Stimulated activated CD8-positive, alpha-beta memory T cell treated with anti-CD3 and anti-CD28 coated beads, Interleukin-7, amount 100 ng/mL, for 1 hour (primary cell): ENCODE measurements at places on chromosomes 5 and 9.

DNA sequence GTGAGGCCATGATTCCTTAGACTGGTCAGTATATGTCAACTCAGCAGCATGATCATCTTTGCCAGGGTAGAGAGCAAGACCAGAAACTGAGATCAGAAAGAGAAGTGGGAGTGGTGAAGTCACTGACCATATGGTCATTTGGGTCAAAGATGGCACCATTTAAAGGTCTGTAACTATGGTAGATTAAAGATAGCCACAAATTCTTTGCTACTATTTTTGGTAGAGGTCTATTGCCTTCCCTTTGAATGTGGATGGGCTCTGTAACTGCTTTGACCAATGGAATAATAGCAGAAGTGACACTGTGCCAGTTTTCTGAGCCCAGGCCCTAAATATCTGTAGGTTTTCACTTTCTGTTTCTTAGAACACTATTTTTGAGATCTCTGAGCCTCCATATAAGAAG, 117.6 kb downstream of the PCSK1 start:
- DNase-seq = no peak

DNA sequence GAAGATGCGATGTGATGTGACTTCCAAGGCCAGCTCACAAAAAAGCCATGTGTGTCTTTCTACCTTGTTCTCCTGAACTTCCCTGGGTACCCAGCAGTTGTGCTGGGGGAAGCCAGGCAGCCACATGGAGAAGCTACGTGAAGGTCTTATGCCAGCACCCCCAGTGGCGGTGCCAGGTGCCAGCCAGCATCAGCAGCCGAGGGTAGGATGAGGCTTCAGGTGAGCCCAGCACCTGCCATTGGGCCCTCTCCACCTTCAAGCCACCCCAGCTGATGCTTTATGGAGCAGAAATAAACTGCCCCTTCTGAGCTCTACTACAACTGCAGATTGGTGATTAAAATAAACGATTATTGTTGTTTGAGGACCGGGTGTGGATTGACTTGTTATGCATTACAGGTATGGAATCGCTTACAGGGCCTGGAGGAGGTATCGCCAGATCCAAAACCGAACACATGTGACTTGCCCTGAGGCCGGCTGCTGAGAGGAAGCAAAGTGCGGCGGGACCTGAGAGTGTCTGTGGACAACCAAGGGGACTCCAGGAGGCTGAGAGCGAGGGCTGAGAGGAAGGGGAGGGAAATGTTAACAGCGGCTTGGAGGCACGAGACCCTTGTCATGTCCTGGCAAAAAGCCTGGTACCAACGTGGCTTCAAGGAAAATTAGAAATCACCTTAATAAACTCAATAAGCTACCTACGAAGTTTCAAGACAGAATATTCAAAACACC, 36.0 kb upstream of the OLFM1 start:
- DNase-seq = no peak

DNA sequence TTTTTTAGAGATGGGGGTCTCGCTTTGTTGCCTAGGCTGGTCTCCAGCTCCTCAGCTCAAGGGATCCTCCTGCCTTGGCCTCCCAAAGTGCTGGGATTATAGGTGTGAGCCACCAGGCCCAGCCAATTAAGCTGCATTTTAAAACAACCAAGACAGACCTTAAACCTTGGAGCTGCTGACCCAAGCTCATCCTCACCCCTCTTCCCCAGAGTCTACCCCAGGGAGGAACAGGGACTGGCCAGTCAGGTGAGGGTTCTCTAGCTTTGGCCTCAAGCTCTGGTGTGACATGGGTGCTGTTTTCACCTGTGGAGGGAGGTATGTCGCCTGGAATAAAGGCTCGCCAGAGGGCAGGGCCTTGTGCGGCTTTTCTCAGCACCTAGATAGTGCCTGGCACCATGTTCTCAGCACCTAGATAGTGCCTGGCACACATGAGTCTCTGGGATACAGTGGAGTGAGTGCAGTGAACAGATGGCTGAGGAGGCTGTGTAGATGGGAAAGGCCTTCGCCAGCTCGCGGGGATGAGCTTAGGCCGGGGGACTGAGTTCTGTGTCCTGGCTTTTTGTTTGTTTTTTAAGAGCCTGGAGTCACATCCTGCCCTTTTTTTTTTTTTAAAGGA, 7.4 kb downstream of the CDK9 start:
- DNase-seq = no peak

DNA sequence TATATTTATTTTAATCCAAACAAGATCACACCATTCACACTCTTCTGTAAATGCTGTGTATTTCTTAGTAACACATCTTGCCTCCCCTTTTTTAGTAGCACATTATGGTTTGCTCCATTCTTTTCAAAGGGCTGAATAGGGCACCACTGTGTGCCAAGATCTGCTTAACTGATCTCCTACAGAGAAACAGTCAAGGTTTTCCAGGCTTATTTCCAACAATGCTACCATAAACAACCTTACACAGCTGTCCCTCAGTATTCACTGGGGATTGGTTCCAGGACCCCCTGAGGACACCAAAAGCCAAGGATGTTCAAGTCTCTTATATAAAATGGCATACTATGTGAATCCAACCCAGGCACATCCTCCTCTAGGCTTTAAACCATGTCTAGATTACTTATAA, 16.5 kb downstream of the GOLM1 start:
- DNase-seq = no peak

DNA sequence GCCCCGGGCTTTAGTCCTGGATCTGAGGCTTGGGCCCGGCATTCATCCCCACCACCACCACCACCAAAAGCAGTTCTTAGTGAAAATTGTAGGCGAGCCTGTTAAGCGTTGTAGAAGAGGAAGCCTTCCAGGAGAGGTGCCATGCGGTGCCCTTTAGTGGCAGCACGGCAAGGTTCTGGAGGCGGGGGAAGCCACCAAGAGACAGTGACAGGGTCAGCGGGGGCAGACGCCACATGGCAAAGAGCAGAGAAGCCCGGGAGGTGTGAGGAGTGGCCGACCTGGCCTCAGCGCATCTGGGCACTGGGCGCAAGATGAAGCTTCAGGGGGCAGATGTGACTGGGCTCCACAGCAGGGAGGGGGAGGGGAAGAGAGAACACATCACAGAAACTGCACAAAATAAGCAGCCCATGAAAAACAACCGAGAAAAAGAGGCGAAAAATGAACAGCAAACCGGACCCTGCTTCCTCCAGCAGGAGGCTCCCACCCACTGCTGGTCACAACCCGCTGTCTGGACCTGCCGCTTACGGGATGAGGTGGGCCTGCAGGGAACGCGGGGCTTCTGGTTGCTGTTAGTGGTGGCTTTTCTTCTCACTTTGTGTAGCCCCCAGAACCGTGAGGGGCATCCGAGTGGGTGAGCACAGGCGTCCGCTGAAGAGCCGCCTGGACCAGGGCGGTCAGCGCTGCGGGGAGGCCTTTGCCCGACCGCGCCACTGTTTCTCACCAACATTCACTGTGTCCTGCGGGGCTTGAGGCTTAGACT, 4.3 kb downstream of the LRRC14B start:
- DNase-seq = no peak

DNA sequence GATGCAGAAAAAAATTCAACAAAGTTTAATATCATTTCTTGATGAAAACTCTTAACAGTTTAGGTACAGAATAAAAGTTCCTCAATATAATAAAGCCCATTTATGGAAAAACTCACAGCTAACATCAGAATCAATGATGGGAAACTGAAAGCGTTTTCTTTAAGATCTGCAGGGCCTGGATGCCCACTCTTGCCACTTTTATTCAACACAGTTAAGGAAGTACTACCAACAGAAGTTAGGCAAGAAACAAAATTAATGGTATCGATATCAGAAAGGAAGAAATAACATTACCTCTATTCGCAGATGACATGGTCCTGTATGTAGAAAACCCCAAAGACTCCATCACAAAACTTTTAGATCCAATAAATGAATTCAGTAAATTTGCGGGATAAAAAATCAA, 542.4 kb upstream of the RGMB start:
- no peak for DNase-seq

GRCh38 chr5:68305223-68305870, 89.8 kb downstream of the PIK3R1 start:
- no peak for DNase-seq

- no peak for DNase-seq
Measured at GRCh38 chr9:69657269-69657668, 14.9 kb downstream of the APBA1 start.

- no peak for DNase-seq
Measured at GRCh38 chr5:150082374-150082773, 4.0 kb downstream of the CSF1R start.

- no peak for DNase-seq
Measured at GRCh38 chr9:135169709-135170226, 82.3 kb downstream of the OLFM1 start.

DNA sequence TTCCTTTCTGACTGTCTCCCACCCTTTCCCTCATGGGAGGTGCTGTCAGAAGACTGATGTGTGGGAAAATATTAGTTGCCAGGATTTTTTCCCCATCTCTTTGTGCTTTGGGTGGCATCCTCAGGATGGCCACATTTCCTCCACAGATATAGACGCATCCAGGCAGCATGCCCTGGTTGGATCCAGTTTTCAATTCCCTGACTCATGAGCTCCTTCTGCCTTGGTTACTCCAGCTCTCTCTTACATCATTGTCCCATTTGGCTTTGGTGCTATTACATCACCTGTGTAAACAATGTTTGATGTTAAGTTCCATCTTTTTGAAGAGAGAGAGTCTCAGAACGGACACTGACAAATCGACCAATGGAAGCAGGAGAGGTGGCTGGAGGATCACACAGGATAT, 302.5 kb downstream of the CDH18 start:
- DNase-seq = no peak

GRCh38 chr5:54758038-54758437, 227.4 kb downstream of the ESM1 start:
- no peak for DNase-seq

DNA sequence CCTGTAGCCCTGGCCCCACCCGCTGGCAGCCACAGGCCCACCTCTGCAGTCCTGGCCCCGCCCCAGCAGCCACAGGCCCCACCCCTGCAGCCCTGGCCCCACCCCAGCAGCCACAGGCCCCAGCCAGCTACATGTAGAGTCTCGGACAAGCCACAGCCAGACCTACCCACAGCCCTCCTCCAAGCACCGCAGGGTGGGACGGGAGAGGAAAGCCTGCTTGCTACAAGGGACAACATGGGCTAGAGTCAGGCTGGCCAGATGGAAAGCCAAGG, 49.5 kb upstream of the SARDH start:
- DNase-seq = no peak

DNA sequence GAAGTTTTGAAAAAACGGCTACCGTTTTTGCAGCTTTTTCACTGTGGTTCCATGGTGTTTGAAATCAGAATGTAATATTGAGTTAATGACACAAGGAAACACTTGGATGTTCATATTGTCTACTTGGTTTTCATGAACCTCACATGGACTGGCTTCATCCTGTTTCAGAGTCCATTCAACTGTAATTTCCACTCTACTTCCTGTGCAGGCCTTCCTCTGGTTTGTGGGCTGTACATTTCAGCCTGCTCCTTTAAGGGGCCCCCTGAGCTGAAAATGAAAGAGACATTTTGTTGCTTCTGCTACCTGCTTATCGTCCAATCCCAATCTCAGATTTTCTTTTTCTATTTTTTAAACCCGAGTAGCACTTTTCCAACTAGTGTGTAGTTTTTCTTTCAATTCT, 41.8 kb upstream of the CDKN2B start:
- no peak for DNase-seq

- DNase-seq = no peak
Measured at GRCh38 chr5:54156577-54156976, 153.8 kb downstream of the ARL15 start.

- DNase-seq = no peak
Measured at GRCh38 chr9:123149067-123149466, 115.6 kb downstream of the GPR21 start.

- no peak for DNase-seq
Measured at GRCh38 chr5:83025690-83026478, 51.3 kb downstream of the TMEM167A start.
